LoVo (cell line): ENCODE measurements at places on chromosomes 2 and 18.

DNA sequence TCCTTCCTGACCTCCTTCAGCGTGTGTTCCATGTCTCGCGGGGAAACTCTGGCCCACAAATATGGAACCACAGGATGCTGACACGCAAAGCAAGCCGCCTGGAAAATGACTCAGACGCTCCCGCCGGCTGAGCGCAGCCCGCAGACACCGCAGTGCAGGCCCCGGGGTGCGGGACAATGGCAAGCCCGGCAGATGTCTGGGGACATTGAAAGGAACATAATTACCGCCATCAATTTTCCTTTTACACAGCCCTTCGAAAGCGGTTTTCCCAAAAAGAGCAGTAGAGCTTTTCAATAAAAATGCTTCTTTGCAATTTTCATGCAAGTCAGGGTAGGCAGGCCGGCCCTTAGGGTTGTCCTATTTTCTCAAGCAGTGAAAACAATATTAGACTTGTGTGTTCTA, 159.2 kb upstream of the SH3BP4 start:
- DNase-seq: no peak

GRCh38 chr2:174634130-174635014, 36.8 kb upstream of the WIPF1 start:
- no peak for DNase-seq

DNA sequence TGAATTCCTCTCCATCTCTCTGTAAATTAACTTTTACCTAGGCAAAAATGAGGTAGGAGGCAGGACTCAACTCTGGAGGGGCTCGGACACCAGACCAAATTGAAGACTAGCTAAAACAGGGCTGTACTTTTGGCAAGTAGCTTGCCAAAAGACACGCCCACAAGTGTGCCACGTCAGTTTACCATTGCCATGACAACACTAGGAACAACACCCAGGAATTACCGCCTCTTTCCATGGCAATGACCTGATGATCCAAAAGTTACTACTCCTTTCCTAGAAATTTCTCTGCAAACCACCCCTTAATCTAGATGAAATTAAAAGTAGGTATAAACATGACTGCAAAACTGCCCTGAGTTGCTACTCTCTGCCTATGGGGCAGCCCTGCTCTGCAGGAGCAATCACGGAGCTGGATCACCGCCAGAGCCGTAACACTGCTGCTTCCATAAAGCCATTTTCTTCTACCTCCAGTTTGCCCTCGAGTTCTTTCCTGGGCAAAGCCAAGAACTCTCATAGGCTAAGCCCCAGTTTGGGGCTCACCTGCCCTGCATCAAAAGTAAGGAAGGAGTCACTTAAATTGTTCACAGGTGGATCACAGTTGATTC, 66.0 kb upstream of the FAM136A start:
- DNase-seq: no peak

GRCh38 chr2:46985512-46985911, 69.9 kb upstream of the MCFD2 start:
- peak; percentile 31 for DNase-seq

- no peak for DNase-seq
Measured at GRCh38 chr2:121804340-121804739, 48.9 kb downstream of the TSN start.

GRCh38 chr18:75433098-75433497, 5.6 kb upstream of the SMIM21 start:
- no peak for DNase-seq

- DNase-seq: no peak
Measured at GRCh38 chr2:169363560-169364150, 1.3 kb upstream of the LRP2 start.

GRCh38 chr2:155442088-155442487, 743.6 kb downstream of the KCNJ3 start:
- no peak for DNase-seq

- DNase-seq: peak; percentile 12
Measured at GRCh38 chr2:66929632-66930338, 467.3 kb upstream of the ETAA1 start.

- no peak for DNase-seq
Measured at GRCh38 chr2:135899567-135899966, 23.3 kb upstream of the MCM6 start.

GRCh38 chr18:59646963-59647307, 50.3 kb downstream of the CCBE1 start:
- no peak for DNase-seq

GRCh38 chr2:188523919-188524318, 232.2 kb downstream of the GULP1 start:
- DNase-seq: no peak

GRCh38 chr2:97359861-97360584, 229.7 kb downstream of the ANKRD36B start:
- no peak for DNase-seq

GRCh38 chr18:48896875-48897511, 53.8 kb downstream of the SMAD7 start:
- DNase-seq: peak; percentile 7

DNA sequence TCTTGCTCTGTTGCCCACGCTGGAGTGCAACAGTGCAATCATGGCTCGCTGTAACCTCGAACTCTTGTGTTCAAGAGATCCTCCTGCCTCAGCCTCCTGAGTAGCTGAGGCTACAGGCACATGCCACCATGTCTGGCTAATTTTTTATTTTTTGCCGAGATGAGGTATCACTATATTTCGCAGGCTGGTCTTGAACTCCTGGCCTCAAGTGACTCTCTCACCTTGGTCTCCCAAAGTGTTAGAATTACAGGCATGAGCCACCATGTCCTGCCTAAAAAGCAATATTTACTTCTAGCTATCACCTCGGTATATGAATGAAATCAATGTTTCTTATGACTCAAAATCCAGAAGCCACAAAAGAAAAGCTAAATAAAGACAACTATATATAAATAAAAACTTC, 2.2 kb downstream of the BUB1 start:
- DNase-seq: no peak

GRCh38 chr2:207558079-207558491, 28.3 kb downstream of the CREB1 start:
- DNase-seq: no peak

DNA sequence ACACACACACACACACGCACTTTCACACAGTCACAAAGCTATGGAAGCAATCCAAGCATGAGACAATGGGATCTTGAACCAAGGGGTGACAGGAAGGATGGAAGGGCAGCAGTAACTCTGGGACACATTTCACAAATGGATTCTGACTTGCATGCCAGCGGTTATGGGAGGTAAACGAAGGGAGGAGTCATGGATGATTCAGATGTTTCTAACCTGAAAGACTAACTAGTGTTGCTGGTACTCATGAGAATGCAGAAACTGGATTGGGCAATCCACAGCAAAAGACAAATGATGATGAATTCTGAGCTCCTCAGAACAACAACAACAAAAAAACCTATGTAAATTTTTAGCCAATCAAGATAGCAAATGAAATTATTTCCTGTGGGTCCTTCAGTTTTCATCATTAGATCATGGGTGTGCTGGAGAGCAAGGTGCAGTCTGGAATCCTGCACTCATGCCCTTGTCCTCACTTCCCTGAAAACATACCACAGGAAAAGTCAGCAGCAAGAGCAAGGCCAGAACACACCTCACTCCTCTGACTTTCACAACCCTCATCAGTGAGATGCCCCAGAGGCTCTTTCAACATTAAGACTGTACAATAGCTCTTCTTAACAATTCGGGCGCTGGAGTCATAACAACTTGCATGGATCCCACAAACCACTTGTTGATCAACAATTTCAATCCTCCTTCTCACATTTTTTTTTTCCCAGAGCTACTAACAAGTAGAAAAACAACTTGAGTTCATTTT, 32.6 kb downstream of the ABCA12 start:
- DNase-seq: no peak

GRCh38 chr18:59387687-59388565, 28.9 kb upstream of the LMAN1 start:
- DNase-seq: no peak

DNA sequence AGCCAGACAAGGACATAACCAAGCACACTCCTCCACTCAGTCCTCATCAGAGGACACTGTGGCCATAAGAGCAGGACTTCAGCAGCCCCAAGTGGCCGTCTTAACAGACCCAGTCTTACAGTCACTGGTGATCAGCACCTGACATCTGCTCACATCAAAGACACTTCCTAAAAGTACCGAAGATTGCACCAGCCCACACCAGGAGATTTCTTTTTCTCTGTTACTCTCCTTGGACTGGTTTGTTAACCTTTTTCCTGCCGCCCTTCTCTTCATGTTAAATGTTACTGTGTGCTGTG, 44.1 kb downstream of the MRPS5 start:
- no peak for DNase-seq

- no peak for DNase-seq
Measured at GRCh38 chr2:80947601-80948130, 643.1 kb upstream of the LRRTM1 start.

- DNase-seq: no peak
Measured at GRCh38 chr18:74114116-74114515, 33.5 kb downstream of the FBXO15 start.

GRCh38 chr2:9774266-9774665, 69.0 kb upstream of the TAF1B start:
- no peak for DNase-seq

- peak; percentile 47 for DNase-seq
Measured at GRCh38 chr2:237122214-237122666, 36.6 kb downstream of the COPS8 start.

DNA sequence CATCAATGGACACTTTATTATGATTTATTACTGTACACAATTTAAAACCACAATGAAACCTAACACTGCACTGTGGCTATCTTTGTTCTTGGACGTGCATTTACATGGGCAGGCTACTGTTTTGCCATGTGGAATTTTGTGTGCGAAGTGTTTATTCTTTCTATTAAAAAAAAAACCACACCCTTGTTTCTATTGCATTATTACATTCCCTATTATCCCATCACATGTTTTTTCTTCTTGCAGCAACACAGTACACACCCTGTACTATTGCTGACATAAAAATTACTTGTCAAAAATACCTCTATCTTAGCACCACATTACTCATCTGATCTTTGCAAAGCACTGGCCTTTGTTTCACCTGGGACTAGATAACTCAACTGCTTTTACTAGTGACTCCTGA, 1.5 kb downstream of the RNF152 start:
- no peak for DNase-seq

DNA sequence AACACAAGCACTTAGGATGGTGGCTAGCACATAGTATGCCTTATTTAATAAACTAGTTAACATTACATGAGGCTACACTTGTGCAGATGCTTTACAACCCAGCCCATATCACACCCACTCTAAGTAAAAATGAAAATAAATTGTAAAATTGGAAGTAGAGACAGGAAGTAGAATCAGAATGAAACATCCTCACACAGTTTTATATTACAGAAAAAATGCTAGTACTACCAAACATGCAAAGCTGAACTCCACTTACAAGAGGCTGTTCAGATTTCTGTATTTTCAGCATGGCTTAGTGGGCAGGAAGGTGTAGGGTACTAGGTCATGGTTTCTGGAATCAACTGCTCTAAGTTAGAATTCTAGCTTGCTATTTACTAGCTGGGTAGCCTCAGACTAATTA, 18.2 kb upstream of the CRIM1 start:
- DNase-seq: no peak

DNA sequence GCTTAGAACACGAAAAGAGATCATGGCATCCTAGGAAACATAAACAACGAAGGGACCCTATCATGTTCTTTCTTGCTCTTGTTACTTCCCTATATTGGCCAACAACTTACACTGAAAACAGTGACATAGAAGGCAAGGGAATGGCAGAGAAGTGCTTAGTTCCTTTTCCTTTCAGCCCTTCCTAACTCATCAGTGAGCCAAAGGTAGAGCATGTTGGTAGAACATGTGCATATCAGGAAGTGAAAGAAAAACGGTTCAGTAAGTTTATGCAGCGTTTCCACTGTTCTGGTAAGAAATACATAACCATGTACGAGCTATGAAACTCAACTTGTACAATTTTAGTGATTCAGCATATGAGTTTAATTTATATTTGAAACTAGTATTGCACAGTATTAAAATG, 21.7 kb downstream of the AKAIN1 start:
- no peak for DNase-seq

DNA sequence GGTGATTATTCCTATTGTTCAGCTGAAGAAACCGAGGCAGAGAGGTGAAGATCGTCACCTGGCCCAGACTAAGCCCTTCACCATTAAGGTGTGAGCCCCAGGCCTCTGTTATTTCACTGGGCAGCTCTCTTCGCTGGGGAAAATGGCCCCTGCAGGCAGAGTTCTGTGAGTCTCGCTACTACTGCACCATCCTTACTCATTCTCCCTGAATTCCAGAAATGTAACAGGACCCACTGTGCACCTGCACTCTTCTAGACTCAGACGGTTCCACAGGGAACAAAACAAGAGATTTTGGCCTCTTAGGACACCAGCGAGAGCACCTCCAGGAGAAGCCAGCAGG, 147.7 kb upstream of the GLI2 start:
- DNase-seq: no peak

GRCh38 chr18:80145196-80145804, 36.2 kb downstream of the ADNP2 start:
- no peak for DNase-seq

DNA sequence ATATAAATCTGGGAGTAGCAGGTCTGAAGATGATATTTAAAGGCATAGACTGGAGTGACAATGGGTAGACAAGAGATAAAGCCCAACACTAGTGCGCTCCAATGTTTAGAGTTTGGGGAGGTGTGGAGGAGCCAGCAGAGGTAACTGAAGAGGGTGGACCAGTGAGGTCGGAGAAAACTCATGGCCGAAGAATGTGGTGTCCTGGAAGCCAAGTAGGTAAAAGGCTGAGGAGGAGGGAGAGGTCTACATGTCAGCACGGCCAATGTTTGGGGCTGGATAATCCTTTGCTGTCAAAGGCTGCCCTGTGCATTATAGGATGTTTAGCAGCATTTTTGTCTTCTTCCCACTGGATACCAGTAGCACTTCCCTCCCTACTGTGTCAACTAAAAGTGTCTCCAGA, 78.8 kb upstream of the KCNE4 start:
- peak; percentile 51 for DNase-seq

- DNase-seq: no peak
Measured at GRCh38 chr2:196783431-196784094, 15.9 kb downstream of the GTF3C3 start.

DNA sequence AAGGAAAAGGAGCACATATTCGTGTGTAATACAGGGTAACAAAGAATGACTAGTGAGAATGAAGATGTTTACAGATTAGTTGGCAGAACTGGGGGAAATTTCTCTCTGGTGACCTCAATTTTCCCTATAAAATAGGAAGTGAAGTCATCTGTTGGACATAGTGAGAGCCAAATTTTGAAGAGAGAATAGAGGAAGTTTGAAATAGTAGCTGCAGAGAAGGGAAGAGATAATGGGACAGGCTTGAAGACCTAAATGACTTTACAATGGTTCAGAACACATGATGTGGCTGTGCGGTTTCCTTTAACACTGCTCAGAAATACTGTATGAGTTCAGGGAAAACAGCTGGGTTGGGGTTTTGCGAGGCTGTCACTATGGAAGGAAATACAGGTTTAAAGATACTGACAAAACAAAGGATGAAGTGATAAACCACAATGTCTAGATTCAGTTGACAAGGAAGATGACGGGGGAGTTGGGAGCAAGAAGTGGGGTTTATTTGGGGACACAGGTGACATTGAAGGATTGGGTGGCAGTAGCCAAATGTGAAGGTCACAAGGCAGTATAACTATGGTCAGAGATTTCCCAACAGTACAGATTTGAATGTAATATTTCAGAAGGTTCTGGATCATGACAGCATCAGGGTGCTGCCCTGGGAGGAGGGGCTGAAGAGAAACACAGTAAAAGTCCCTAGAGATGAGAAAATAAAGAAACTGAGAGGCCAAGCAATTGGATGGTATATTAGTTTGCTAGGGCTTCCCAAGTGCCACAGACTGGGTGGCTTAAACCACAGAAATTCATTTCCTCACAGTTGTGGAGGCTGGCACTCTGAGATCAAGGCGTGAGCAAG, 82.6 kb upstream of the TANK start:
- DNase-seq: no peak

GRCh38 chr2:237143118-237143517, 57.4 kb downstream of the COPS8 start:
- no peak for DNase-seq
